Putamen (tissue), 1 donor: ENCODE measurements at places on chromosomes 7 and 10.

- DNase-seq, result no peak
These were observed 84.8 kb upstream of the NRP1 start for GRCh38 chr10:33419311-33419710.

- DNase-seq, result no peak
These were observed 47.9 kb upstream of the PLCE1 start for GRCh38 chr10:93945819-93946218.

DNA sequence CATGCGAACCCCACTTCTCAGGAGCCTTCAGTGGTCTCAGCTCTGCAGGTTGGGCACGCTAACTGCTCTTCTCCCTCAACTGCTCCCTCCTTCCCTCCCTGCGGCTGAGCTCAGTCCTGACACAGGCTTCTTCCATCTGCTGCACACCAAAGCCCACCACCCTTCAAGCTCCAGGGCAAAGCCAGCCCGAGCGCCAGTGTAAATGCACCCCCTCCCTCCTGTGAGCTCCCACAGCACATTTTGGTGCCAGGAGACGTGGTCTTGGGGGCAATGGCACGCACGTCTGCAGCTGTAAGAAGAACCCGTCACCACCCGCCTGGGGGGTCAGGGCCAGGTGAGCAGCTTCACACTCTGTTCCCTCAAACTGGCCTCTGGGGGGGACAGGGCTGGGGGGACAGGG lies 15.9 kb downstream of the VIPR2 start:
- no peak for DNase-seq

DNA sequence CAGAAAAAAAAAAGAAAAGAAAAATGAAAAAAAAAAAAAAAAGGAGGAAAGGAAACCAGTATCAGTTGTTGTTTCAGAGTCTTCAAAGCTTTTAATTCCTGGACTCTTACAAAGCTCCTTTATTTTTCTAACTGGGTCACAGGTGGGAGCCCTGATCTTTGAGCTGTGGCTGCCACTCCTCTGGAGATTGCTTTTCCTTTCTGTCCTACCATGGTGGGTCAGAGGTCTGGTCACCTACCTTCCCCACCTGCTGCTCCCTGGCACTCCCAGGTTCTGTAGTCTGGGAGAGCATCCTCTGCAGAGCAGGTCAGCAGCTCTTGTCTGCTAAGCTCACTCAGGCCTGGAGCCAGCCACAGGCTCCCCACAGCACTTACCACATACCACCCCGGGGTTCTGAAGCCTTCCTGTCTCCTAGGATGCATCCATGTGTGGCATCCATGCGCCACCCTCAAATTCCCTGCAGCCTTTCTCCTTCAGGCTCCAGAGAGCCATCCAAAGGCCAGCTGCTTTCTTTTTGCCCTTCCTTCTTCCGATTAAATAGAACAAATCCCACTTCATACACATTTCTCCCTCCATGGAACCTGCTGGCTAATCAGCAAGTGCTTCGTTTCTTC lies 73.2 kb upstream of the TPK1 start:
- DNase-seq, result no peak

DNA sequence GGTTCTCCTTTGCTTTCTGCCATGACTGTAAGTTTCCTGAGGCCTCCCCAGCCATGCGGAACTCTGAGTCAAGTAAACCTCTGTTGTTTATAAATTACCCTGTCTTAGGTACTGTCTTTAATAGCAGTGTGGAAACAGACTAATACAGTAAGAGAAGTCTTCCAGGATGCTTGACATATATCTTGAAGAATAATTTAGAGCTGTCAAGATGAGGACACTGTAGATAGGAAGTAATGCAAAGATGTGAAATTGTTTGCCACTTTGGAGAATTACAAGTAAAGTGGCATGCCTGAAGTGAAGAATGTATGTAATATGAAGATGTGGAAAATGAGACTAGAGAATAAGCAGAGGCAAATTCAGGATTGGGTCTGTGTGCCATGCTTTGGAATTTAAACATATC lies 2.9 kb upstream of the CADPS2 start:
- no peak for DNase-seq

- DNase-seq, result no peak
These were observed 539 bp downstream of the PTCD1 start for GRCh38 chr7:99437946-99438572.

DNA sequence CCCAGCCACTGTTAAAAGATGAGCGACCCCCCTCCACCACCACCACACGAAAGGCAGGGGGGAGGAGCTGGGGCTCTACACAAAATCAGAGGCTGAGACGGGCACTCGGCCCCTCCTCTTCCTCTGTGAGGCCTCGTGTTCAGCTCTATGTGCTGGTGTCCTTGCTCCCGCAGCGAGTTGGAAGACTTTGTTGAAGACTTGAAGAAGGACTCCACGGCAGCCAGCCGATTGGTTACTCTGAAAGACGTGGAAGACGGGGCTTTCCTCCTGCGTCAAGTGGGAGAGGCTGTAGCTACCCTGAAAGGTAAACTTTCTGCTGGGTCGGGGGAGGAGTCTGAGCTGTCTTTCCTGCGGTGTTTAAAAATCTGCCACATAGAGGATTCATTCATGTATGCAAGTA lies 203.7 kb downstream of the ARHGAP21 start:
- no peak for DNase-seq

GRCh38 chr10:72076756-72077155 lies 11.6 kb downstream of the SPOCK2 start:
- DNase-seq, result no peak

DNA sequence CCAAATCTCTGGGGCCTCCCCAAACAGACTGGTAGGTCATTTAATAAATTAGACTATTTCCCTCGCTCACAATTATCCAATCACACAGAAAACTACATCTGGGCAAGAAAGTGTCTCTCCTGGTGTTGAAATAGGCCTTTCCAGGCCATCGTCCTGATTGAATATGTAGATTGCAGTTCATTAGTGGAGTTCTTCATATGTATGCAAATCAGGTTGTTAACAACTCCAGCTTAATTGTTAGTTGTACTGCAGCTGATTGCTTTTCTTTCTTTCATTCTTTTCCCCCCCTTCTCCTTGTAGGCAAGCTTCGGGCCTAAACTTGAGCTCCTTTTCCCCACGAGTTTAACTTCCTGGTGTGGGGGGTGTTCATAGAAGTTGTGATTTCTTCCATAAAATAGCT lies 359.1 kb upstream of the GALNT17 start:
- DNase-seq, result no peak

DNA sequence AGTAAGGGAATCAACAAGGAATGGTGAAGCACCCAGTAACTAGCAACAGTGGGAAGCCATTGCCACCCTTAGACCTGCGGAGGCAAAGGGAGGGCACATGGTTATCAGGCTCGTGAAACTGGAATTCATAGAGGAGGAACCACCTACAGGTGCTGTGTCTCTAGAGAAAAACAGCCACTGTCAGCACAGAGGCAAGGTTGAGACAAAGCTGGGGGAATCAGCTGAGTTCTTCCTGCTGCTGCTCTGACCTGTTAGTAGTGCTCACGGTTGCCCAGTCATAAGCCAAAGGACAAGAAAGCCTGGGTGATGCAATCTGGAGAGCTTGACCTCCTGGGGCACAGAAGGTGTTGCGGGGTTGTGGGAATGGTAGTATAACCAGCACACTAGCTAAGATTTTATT lies 110.1 kb downstream of the TPST1 start:
- no peak for DNase-seq

- DNase-seq, result peak; percentile 62
These were observed 2.4 kb downstream of the ADCK2 start for GRCh38 chr7:140674899-140675701.

- no peak for DNase-seq
These were observed 2.1 kb upstream of the ZKSCAN1 start for GRCh38 chr7:100013328-100013676.

DNA sequence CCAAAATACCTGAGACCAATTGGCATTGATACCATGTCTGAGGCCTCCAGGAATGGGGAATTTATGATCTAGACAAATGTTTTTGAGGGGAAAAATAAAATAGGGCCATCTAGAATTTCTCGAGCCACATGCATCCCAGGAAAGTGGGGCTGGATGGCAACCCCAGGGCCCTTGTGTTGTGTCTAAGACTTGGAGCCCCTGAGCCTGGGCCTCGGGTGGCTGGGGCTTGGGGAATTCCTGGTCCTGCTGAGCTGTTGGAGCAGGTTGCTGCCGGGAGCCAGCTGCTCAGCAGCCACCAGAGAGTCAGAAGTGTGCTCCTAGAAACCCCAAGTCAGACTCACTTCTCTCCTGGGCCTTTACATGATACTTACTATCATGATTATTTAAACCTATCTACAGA lies 172.9 kb downstream of the WDR37 start:
- DNase-seq, result no peak

- DNase-seq, result no peak
These were observed 334.0 kb downstream of the SORCS1 start for GRCh38 chr10:106830471-106830870.

DNA sequence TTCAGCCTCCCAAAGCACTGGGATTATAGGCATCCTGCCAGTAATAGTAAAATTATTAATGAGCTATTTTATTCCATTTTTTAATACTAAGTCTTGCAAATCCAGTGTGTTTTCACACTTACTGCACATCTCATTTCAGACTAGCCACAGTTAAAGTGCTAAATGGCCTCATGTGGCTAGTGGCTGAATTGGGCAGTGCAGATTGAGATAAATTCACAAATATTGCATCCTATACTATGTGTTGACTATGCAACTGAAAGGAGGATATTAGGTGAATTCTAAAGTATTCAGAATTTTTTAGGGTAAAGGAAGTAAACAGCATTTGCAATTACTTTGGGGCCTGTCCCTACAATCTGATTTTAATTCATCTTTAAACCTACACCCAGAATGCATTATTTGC lies 10.2 kb downstream of the APBB1IP start:
- DNase-seq, result no peak

DNA sequence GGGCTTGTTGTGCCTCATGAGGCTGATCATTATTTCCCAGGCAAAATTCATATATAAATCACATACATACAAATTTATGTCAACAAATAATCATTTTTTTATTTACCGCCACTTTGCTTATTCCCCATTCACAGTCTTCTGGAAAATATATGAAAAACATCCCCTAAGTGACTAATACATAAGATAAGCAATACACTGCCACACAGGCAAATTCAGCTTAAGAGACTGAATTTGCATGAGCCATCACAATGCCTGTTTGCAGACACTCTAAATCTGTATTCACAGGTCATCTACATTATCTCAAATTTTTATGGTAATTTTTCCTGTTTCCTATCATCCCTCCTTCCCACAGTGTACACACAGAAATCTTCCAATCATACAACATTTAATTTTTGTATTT lies 13.2 kb downstream of the OSBPL3 start:
- no peak for DNase-seq

GRCh38 chr10:87925570-87925969 lies 62.1 kb downstream of the PTEN start:
- no peak for DNase-seq
